ENCODE measurements at places on chromosomes 3 and 15. TPM values are rescaled to one million over a fixed set of nuclear protein-coding genes. Genes with fewer than 3 reads are reported as not detected.

DNA sequence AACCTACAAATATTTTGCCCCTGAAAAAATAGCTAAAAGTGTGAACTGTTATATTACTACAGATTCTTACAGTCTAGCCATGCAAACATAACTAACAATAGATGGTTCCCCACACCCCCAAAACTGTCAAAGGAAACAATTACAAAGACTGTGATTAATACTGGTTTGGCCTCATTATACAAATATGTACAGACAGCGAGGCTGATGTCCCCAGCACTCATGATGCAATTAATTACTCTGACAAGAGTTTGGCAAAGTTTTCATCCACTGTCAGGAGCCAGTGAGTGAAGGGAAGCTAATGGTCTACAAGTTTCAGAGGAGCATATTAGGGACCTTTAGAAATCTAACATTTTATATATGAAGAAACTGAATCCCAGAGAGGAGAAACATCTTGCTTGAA, 61.0 kb downstream of the HMG20A start:
- DNase-seq: no peak

OCA2 gene
- 200 TPM for total RNA-seq

COMMD2 gene
- total RNA-seq: 33.5 TPM

- no peak for DNase-seq
Observed at GRCh38 chr3:39810647-39811161, 1.3 kb downstream of the MYRIP start.

DNA sequence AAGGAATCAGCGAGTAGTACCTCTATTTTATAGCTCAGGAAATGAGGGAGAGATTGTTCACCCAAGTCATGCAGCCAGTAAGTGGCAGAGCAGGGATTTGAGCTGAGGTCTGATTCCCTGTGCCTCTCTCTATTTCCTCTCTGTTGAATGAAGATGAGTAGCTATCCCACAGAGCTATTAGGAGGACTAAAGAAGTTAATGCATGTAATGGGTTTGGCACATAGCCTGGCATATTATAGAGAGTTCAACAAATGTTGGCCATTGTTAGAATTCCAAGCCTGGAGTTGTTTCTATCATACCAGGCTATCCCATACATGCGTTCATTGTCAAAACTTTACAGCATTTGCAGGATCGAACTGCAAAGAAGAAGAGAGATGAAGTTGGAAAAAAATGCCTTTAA, 21.8 kb upstream of the KLHL6 start:
- DNase-seq: no peak

DNA sequence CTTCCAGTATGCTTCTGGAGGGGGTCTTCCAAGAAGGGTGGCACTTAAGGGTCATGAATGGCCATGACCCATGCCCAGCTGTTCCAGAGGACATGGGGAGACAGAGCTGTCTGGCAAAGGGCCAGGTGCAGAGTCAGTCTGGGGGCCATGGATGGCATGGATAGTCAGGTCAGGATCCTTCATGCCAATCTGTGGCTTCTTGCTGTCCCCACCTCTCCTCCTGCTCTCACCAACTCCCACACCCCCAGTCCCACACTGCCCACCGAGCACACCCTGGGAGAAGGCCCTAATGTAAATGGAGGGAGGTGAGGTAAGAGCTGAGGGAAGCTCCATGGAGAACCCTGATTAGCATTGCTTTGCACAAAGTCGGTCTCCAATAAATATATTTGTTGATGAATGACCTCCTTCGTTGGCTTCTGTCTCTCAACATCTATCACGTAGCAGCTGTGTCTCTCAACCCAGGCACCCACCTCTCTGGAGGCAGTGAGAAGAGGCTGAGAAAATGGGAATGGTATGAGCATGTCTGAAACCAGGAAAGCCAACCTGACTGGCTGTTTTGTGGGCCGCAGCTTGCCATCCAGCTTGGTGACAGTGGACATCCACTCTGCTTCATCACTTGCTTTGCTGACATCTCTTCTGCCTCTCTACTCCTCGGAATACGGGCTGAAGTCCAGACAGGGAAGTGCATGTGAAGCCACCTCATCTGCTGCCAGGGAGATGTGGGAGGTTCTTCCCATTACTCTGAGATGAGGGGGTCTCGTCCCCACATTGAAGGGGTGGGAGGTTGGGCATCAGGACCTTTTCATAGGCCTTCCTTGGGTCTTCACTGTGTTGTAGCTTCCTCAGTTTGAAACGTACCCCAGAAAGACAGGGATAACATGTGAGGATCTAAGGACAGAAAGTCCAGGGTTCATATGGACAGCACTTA, 37.7 kb upstream of the RAB6B start:
- DNase-seq: no peak

- DNase-seq: peak; percentile 79
Observed at GRCh38 chr15:78909791-78910228, 35.0 kb downstream of the CTSH start.
